H7 (cell line): ENCODE measurements at places on chromosomes 11 and 22.

GRCh38 chr11:83751041-83751440, 464.9 kb upstream of the CCDC90B start:
- no peak for DNase-seq

DNA sequence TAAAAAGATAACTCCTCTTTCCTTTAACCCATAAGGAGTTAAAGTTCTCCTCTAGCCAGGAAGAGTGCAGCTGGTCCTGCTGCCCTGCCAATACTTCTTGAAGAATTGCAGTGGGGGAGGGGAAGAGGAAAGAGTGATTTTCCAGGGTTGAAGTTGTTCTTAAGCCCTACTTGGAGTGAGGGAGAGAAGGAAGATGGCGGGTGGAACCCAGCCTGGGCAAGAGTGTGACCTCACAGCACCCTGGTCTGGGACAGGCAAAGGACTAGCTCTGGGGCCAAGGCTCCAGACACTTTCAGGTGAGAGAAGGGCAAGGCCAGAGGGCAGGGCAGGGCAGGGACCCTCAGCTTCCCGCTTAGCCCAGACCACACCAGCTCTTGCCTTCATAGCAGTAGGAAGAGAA, 6.6 kb downstream of the TNKS1BP1 start:
- DNase-seq = no peak

- no peak for DNase-seq
Observed at GRCh38 chr22:20279662-20280134, 11.6 kb upstream of the RTN4R start.

GRCh38 chr22:39624501-39624821, 53.9 kb downstream of the CACNA1I start:
- no peak for DNase-seq

DNA sequence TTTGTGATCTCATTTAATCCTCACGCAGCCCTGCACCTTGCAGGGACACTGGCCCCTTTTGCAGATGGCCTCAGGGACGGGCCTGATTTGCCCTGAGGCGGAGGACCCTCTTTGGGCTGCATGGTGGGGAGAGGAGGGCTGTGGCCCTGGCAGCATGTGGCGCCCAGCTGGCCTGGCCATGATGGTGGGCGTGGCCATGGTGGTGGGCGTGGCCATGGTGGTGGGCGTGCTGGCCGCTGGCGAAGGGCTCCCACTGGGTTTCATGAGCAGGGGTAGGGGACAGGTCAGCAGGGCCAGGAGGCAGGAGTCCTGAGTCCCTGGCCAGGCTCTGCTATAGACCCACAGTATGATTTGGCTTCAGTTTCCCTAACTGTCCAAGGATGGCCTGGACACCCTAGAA, 13.1 kb downstream of the WNT11 start:
- peak; percentile 91 for DNase-seq

- no peak for DNase-seq
Observed at GRCh38 chr11:65478388-65479183, 20.3 kb upstream of the MALAT1 start.

- no peak for DNase-seq
Observed at GRCh38 chr11:44833221-44833876, 106.6 kb downstream of the TSPAN18 start.

- peak; percentile 93 for DNase-seq
Observed at GRCh38 chr11:10857709-10858438, at the start of gene ZBED5. TSS of gene ZBED5 (minus strand) at chr11:10858053. CDS start at chr11:10854945, 3,108 bp downstream.

DNA sequence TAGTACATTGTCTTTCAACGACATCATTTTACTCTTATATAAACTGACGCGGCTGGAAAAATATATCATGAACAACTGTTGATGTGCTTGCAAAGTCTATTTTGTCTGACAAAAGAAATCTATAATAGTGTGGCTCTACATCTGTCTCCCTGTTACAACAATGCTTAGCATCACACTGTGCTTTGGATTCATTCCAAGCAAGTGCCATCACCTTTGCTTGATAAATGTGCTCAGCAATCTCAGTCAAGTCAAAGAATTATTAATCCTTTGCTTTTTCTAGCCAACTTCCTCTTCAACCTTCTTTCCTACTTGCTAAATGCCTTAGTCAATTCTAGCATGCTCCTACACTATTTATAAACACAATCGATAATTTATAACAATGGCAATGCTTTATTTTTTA, 140.5 kb downstream of the FCHSD2 start:
- no peak for DNase-seq

DNA sequence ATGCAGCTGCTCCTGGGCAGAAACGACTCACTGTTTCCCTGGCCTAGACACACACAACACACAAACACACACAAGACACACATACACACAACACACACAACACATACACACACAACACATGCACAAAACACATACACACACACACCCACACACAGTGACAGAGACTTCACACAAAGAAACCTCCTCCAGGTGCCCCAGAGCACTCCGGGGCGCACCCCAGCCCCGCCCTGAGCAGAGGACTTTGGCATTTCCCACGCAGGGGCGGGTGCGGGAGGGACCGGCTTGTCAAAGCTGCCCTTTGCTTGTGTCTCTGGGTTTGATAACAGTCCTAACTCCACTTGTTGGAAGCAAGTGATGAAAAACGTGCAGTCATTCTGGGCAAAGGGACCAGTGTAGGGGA, 6.5 kb downstream of the APOBEC3A start:
- DNase-seq = peak; percentile 66

DNA sequence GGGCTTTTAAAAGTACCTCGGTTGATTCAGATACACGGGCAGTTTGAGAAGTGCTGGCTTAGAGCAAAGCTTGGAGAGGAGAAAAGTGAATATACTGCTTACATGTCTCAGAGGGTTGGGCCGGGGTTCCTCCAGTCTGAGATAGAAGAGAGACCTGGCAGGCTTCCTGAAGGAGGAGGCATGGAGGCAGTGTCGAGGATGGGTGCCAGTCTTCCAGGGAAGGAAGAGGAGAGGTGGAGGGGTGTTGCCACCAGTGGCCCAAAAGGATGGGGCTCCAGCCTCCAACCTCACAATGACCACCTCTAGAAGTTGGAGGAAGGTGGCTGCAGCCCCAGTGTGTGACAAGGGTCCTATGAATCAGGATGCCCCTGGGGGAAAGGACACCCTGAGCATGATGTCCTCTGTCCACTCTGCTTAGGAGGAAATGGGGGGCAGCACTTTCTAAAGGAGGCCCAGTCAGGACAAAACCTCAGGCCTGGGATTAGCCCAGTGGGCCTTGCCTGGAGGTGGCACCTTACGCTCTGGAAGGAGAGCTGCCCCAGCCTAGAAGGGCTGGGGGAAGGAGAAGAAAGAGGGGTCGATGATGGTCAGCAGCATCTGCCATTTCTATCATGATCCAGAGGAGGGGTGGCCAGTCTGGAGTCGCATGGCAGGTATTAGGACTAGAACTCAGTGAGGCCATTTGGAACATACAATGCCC, 65.2 kb downstream of the CD82 start:
- DNase-seq = peak; percentile 12

GRCh38 chr11:132353255-132353654, 982.8 kb downstream of the NTM start:
- no peak for DNase-seq

GRCh38 chr11:116873381-116873780, 36.0 kb upstream of the APOA1 start:
- no peak for DNase-seq

GRCh38 chr11:18075444-18075843, 29.4 kb upstream of the TPH1 start:
- no peak for DNase-seq

DNA sequence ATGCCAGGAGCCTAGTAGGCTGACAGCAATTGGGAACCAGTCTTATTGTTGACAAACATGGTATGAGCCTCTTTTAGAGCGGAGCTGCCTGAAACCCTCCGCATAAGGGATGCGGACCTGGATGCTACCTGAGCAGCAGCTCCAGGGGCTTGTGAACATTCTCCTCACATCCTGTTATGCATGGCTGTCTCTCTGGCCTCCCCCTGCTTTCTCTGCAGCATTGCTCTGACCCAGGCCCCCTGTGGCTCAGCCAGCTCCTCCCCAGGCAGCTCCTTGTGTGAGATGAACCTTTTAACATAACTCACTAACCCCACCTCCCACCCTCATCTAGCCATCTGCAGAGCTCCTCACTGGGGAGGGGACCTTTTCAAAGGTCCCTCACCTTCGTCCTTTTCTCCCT, 6.0 kb downstream of the BMAL1 start:
- peak; percentile 72 for DNase-seq

GRCh38 chr11:2990617-2991451, 1.3 kb downstream of the NAP1L4 start:
- peak; percentile 56 for DNase-seq

DNA sequence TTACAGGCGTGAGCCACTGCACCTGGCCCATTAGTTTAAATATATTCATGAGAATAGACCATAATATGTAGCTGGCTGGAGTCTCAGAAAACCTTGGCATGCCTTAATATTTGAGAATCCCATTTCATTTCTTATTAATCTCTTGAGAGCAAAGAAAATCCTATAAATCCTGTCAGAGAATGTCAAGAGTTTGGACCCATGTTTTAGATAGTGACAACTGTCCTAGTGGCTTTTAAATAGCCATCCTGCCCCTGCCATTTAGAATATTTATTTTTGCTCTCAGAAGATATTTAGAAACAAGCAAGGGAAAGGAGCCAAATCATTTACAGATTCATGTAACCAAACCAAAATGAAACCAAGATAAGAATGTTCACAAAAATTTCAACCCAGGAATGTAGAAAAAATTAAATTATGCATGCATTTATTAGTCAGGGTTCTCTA, 107.2 kb downstream of the SWAP70 start:
- no peak for DNase-seq

DNA sequence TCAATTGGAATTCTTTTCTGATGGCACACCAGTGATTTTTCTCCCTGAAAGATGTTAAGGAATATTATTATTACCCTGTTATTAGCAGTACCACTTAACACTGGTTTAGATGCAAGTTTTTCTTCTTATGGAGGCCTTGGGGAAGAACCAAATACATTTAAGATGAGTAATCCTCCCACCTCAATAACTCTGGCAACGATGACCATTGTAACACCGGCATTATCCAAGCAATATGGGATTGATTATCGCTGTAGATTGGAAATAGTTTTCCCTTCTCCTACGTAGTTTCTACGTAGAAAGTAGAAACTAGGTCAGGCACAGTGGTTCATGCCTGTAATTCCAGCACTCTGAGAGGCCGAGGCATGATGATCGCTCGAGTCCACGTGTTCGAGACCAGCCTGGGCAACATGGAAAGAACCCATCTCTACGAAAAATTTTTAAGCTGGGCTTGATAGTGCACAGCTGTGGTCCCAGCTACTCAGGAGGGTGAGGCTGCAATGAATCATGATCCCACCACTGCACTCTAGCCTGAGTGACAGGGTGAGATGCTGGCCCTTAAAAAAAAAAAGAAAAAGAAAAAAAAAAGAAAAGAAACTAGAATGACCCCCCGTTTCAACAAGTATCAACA, 45.5 kb downstream of the PACSIN2 start:
- no peak for DNase-seq

DNA sequence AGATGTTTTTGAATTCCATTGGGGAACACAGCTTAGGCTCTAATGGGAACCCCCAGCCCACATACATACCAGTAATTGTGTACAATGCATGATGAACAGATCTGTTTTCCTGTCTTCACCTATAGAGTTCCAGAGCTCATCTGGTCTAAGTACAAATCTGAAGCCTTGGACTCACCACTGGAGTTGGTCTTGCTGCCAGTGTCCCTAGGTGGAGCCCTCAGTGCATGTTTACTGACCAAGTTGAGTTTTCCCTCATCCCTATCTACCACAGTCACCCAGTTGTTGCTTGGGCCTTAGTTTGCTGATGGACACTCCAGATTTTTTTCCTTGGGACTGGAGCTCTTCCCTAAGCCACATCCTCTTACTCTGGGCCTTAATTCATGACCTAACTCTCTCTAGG, 159.2 kb upstream of the DDI1 start:
- DNase-seq = no peak
